SK-N-SH (cell line): ENCODE measurements at places on chromosomes 12 and 14.
A peak's percentile ranks its signal among the peaks of the same experiment; 100 is the strongest.

DNA sequence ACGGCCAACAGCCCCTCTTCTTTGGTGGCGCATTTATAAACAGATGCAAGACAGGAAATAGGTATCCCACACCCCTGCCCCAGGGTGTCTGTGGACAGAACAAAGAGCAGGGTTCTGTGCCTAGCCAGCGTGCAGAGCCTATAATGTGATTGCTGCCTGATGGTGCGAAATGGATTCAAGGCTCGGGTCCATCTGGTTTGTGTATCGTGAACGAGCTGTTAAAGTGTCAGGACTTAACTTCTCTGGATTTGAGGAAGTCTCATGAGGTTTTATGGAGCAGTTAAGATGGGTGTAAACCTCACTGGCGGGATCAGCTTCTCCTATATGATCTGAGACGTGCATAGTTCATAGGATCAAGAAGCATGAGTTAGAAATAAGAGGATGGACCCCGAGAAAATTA lies 388.7 kb upstream of the TBX3 start:
- no peak for DNase-seq

DNA sequence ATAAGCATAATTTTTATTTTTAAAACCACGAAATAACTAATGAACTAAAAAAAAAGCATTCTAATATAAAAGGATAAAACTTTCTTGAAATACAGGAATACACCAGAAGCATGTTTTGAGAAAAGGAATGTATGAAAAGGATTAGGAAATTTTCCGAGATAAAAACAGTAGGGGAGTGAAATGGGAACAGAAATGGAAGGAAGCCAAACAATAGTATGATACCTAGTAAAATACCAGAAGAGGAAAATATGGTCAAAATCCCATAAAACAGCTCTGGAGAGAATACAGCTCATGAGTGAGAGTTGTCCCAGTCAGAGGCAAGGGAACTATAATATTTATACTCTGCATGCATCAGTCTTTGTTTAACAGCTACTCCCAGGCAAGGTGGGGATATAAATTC lies 1016.2 kb downstream of the SLC6A15 start:
- no peak for DNase-seq

- no peak for DNase-seq
Observed at GRCh38 chr14:73878436-73878835, 8.2 kb upstream of the ZNF410 start.

DNA sequence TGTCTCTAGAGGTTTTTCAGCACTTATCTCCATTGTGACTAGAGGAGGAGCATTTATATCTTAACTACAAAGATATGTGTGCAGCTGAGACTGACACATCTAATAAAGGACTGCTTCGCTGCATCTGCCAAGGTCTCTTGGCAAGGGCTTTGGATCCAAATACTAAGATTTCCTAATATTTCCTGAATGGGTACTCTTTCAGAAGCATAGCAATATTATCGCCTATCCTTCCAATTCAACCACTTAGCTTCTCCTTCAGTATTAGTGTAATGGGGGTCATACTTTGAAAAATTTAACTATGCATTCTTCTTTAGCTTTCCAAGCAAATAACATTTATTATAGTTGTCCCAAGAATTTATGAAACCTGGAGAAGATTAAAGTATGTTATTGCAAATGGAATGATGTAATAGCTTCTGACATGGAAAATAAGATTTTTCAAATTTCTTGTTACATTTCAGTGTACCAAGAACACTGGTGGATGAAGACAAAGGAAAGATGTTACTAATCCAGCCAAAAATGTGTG lies 243.0 kb upstream of the PDE3A start:
- DNase-seq: no peak

- no peak for DNase-seq
Observed at GRCh38 chr14:35480119-35480769, 53.7 kb upstream of the INSM2 start.

DNA sequence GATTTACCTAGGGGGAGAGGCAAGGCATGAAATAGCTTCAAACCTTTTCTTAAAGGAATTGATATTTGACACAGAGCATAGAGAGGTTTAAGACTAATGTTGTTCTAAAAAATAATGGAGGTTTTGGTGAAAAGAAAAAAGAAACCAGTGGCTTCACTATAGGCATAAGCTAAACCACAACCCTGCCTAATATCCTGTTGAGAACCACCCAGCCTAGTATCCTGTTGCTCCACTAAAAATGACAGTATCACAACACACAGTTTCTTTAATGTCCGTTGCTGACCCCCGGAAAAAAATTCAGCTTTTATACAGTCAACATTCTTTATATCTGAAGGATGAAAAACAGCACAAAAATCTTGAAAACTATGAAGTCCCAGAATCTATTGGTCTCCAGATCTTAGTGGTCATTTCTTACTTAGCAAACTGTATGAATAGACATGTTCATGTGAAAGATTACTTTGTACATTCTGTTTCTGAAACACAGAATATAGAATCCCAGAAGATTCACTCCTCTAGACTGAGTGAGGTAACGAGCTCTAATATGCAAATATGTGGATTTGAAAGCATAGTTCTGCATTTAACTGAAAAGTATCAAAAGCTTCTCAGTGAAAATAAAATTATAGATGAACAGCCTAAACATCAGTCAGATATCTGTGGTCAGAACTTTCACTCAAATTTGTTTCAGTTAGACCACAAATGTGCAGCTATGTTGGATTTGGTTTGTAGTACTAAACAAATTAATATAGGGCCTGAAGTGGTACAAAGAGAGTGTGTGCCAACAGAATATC lies 40.5 kb downstream of the GALC start:
- DNase-seq: no peak

DNA sequence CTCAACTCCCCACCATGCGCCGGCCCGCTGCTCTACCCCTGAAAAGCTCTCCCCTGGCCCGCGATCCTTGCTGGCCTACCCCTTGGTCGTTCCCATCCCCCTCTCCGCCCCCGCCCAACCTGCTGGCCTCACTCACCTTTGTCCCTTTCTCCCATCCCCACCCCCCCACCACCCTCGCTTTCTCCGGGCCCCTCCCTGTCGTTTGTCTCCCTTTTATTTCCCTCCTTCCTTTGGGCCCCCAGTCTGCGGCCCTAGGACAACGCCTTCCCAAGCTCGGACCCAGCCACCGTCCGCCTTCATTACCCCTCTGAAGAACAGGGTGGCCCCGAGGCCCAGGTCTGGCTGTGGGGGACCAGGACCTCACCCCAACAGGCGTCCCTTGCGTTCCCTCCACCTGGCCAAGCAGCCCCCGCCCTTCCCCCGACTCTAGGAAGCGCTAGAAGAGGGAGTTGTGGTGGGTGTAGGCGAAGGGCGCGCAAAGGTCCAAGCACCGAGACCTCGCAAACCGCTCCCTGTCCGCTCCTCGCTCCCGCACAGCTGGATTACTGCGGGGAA lies 6.9 kb upstream of the SLC7A7 start:
- no peak for DNase-seq

GRCh38 chr12:102371165-102371564 lies 109.2 kb downstream of the IGF1 start:
- DNase-seq: no peak

DNA sequence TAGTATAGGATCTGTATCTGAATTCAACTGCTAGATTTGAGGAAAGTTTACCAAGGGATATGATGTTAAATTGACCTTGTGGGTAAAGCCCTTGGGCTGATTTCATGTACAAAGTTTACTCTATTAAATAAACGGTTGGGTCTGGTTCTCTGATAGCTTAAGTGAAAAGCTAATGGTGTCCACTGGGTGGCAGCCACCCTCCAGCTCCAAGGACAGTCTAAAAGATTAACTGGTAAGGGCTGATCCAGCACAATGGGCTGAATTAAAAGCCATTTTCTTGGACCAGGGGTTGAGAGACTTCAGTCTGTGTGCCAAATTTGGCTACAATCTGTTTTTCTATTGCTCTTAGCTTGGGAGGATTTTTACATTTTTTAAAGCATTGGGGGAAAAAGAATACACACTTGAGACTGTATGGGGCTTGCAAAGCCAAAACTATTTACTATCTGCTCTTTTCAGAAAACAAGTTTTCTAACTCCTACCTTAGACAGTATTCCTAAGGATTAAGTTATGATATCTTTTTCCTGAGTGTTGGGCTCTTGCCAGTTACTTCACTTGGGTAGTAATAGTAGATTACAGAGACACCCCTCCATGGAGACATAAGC lies 116.5 kb downstream of the GPHN start:
- peak; percentile 60 for DNase-seq

GRCh38 chr14:90674716-90675115 lies 141.5 kb downstream of the TTC7B start:
- no peak for DNase-seq

GRCh38 chr12:104381341-104381730 lies 75.4 kb upstream of the CHST11 start:
- DNase-seq: no peak

DNA sequence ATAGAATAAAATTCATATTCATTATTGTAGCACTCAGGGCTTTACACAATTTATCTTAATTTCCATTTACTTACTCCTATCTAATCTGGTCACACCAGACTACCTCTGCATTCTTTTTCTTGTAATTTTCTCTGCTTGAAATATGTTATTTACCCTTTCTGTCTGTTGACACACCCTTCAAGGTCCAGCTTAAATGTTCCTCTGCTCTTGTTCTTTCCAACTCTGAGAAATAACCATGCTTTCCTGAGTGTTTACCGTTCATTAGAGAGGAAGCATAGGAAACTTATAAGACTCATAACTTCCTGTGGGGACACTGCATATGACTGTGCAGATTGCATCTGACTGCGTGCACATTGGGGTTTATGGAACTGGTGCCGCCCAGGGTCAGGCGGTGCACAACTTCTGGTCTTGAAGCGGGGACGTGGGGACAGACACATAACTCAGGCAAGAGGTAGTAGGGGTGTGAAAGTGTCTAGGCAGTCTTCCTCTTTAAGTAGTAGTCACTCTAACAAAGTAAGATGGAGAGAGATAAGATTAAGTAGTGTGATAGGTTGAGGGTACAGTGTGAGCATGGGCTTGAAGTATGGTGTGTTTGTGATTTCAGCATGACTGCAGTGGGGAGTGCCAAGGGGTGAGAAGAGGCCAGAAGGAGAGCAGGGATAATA lies 42.6 kb upstream of the FOXJ2 start:
- no peak for DNase-seq

- no peak for DNase-seq
Observed at GRCh38 chr12:1552911-1553491, 41.4 kb downstream of the FBXL14 start.

DNA sequence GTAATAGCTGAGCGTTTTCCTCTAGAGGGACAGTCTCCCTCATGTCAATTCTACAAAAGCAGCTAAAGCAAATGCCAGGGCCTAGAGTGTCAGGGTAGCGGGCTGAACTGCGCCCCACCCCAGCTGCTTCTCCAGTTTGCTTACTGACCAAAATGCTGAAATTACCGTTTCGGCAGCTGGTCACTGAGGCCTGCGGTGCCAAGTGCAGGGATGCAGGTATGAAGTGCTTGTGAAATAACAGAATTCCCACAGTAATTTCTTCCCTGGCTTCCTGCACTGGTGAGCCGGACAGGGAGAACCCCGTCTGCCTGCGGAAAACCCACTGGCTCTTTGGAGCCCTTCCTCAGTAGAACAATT lies 19.1 kb downstream of the PSMC1 start:
- no peak for DNase-seq

DNA sequence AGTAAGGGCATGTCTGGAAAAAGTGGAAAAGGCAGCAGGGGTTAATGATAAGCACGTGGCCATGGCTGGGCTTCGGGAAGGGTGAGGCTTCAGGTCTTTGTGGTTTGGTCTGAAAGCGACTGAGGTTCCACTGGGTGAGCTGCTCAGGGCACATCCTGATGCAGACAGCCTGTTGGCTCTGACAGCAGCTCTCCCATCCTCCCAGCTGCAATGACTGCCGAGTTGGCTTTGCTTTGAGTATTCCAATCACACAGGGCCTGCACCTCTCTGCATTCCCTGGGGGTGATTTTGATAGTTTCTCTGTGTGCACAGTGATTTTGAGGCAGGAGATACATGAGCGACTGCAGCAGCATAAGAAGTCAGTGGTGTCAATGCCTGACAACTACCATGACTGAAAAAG lies 390.7 kb downstream of the APAF1 start:
- no peak for DNase-seq

DNA sequence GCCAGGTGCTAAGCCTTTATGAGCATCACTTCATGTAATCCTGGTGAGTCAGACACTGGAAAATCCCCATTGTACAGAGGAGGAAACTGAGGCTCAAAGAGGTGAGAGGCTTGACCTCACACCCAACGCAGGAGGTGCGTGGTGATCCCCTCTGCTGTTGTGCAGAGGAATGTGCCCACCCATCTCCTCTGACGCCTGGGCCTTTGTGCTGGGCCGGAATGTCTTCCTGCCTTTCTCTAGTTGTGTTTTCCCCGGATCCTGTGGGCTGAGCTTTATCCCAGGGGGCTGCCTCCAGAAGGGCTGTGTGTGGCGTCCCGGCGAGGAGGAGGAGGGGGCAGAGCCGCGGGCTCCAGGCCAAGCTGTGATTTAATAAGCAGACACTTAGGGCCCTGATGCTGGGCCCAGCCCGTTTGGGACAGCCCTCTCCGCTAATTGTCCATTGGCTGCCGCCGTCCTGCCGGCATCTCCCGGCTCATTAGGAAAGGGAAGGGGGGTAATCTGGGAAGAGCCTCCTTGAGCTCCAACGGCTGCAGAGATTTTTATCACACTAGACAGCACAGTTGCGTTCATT lies 653.6 kb downstream of the MED13L start:
- DNase-seq: peak; percentile 84

- DNase-seq: no peak
Observed at GRCh38 chr12:49809381-49809905, 18.8 kb downstream of the NCKAP5L start.

DNA sequence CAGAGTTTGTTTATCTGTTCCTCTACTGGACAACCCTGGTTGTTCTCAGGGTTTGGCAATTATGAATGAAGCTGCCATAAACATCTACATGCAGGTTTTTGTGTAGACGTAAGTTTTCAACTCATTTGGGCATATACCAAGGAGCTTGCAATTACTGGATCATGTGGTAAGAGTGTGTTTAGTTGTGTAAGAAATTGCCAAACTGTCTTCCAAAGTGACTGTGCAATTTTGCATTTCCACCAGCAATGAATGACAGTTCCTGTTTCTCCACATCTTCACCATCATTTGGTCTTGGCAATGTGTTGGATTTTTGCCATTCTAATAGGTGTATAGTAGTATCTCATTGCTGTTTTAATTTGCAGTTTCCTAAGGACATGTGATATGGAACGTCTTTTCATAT lies 39.8 kb upstream of the FBXO33 start:
- no peak for DNase-seq

DNA sequence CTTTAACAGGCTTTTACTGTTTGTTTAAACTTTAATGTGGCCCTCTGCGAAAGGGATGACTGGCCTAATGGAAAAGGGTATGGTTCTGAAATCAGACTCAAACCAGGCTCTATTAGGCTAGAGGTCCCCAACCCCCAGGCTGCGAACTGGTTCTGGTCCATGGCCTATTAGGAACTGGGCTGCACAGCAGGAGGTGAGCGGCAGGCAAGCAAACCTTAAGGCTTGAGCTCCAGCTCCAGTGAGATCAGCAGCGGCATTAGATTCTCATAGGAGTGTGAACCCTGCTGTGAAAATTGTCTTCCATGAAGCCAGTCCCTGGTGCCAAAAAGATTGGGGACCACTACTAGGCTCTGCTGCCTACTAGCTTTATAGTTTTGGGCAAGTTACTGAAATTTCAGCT lies 11.1 kb downstream of the GALNT4 start:
- no peak for DNase-seq

GRCh38 chr14:53893374-53893773 lies 63.3 kb downstream of the BMP4 start:
- DNase-seq: no peak

GRCh38 chr14:103840014-103840413 lies 7.4 kb downstream of the PPP1R13B start:
- DNase-seq: no peak

- DNase-seq: no peak
Observed at GRCh38 chr14:95885278-95885677, 8.6 kb downstream of the TUNAR start.
